ENCODE measurements at places on chromosomes 12 and 14.
A peak's percentile ranks its signal among the peaks of the same experiment; 100 is the strongest.

DNA sequence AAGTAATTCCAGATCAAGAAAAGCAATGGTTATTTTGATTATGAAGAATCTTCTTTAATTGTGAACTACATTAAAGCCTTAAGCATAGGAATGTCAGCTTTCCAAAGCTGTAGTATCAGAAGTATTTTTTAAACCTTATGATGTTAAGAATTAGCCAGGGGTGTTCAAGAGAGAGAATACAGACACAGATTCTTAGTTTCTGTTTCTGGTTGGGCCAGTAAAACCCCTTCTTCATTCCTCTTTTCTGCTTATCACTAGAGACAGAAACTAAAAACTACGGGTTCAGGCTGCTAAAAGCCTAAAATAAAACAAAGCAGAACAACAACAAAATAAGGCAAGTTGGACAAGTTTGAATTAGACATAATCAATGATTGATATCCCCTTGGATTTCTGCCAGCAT is 38.2 kb downstream of the IFT43 start:
- DNase-seq, result no peak

GRCh38 chr12:54071942-54072341 is 18.3 kb downstream of the HOXC4 start:
- no peak for DNase-seq

GRCh38 chr14:28983279-28983678 is 216.7 kb downstream of the FOXG1 start:
- no peak for DNase-seq

- DNase-seq, result no peak
These were observed 844 bp downstream of the GLTP start for GRCh38 chr12:109879351-109880042.

- DNase-seq, result no peak
These were observed 126.6 kb downstream of the SCARB1 start for GRCh38 chr12:124737040-124737419.

DNA sequence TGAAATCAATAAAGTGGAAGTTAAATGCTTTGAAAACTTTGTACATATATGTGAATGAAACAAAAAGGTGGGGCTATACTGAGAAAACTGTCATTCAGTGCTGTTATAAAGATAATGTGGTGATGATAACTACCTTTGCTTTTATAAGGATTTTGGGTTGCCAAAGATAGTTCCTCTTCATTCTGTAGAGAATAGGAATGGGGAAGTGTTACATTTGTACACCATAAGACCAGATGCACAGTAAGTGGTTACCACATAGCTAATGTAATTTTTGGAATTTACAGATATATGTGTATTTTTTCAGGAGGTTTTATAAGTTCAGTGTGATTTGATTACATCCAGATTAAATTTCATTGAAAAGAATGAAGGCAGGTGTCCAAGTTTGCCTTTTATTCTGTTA is 18.1 kb downstream of the RAB21 start:
- DNase-seq, result no peak

GRCh38 chr12:113142173-113142885 is 6.8 kb upstream of the RASAL1 start:
- DNase-seq, result peak; percentile 94

DNA sequence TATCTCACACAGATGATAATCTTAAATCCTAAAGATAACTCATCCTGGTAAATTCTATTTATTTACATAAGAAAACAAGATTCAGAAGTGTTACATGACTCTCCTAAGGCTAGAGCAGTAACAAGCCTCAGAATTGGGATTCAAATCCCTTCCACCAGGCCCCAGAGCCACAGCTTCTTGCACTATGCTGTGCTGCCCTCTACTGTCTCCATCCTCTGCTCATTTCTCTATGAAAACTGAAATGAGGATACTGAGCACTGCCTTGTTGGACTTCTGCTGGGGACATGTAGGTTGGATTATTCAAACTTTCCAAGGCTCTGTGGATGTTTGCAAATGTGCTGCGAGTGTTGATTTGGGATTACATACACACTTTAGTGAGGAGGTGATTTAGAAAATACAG is 23.5 kb upstream of the C12orf50 start:
- peak; percentile 8 for DNase-seq

- DNase-seq, result peak; percentile 56
These were observed 25.9 kb upstream of the GTF2A1 start for GRCh38 chr14:81246461-81247270.

GRCh38 chr12:47408171-47408871 is 297.5 kb downstream of the RPAP3 start:
- no peak for DNase-seq

- peak; percentile 51 for DNase-seq
These were observed 27.9 kb downstream of the IRF2BPL start for GRCh38 chr14:77000340-77001270.

- no peak for DNase-seq
These were observed 124.9 kb upstream of the ATXN7L3B start for GRCh38 chr12:74412606-74413230.

DNA sequence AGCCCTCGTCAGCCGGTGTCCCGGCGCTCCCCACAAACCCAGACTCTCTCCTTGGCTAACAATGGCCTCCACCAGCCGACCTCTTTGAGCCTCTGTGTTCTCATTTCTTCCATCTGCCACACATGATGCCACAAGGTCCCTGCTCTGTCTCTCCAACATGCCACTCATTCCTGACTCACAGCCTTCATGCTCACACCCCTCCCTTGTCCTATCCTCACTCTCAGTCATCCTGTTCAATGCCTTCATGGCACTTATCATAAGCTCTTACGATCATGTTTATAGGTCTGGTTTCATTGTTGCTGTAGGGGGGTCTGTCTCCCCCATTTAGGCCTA is 9.6 kb upstream of the SERPINA11 start:
- no peak for DNase-seq

GRCh38 chr12:68305278-68305677 is 26.9 kb downstream of the MDM1 start:
- no peak for DNase-seq

DNA sequence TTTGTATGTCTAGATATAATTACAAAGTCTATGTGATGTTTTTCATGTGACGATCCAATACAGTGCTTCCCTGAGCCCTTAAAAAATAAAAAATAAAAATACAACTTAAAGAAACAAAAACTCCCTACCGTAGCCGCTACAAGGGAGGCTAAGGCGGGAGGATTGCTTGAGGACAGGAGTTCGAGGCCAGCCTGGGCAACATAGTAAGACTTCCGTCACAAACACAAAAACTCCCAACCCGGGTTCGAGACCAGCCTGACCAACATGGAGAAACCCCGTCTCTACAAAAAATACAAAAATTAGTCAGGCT is 669 bp upstream of the CDKN3 start:
- no peak for DNase-seq

DNA sequence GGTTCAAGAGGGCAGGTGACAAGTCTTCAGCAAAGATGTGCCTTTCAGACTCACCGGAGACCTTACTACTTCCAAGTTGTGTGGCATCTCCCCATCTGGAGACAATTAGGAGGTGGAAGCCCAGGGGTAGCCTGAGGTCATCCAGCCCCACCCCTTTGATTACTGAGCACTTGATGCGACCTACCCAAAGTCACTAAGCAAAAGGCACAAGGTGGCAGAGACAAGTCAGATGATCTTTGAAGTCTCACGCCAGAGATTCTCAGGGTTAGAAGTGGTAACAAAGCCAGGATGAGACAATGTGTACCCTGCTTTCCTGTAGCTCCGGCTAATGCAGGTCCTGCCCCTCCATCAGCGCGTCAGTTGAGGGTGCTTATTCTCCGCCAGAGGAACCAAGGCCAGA is 1.4 kb upstream of the FOXN3 start:
- DNase-seq, result no peak

- DNase-seq, result peak; percentile 11
These were observed 74.6 kb downstream of the GLRX5 start for GRCh38 chr14:95609398-95609990.

DNA sequence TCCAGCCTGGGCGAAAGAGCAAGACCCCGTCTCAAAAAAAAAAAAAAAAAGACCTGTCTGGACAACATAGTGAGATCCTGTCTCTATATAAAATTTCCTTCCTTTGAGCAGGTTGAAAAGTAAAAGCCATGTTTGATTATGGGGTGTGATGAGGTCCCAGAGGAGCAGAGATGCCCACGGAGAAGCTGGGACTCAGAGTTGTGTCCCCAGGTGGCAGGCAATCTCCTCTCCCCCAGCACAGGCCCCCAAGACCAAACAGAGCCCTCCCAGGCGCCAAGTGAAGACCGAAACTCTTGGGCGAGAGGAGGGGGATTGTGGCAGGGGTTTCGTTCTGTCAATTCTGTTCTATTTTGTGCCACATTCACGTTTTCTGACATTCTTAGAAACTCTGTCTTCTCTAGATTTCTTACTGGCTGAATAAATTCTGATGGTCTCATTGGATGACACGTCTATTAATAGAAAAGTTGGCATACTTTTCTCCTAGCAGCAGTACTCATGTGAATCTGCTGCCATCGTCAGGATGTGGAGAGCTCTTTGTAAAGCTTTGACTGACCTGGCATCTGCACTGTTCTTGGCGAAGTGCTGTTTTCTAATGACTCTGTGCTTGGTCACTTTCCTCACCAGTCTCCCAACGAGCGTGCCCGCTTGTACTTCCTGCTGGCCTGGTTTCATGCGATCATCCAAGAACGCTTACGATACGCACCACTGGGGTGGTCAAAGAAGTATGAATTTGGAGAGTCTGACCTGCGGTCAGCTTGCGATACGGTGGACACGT is 43.4 kb downstream of the HSP90AA1 start:
- DNase-seq, result no peak

DNA sequence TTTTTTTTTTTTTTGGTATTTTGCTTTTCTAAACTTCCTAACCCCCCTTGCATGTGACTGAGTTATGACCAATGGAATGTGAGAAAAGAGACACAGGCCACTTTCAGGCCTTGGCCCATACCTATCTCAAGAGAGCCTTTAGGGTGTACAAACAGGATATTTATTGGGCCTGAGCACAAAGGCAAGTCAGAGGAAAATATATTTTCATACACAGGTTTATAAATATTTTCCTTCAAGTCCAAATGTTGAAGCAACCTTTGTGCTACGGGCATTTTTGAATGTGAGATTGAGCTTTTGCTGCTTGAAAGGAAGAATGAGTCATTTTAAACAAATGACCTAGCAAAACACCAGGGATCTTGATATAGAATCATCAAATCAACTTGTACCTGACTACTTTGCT is 228.6 kb upstream of the E2F7 start:
- DNase-seq, result no peak

GRCh38 chr12:71291746-71292145 is 133.9 kb upstream of the TSPAN8 start:
- DNase-seq, result no peak
